Stimulated activated CD8-positive, alpha-beta memory T cell treated with anti-CD3 and anti-CD28 coated beads, Interleukin-2, amount 100 ng/mL, for 1 hour (primary cell): ENCODE measurements at places on chromosomes 3 and 15.

DNA sequence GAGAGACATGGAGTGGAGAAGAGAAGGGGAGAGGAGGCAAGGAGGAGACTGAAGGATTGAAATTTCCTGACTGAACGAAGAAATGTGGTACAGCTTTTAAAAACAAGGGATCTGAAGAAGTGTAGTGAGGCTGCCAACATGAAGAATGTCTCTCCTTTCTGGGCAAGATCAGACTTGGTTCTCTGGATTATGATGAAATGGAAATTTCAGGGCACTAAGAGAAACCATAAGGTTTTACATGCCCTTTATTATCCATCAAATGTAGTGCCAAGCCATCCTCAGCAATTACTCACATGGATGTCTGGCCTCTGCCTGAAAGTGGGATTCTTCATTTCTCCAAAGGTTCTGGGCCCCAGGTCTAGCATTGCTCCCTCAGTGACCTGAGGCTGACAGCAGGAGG is 77.6 kb upstream of the CCDC80 start:
- no peak for DNase-seq

DNA sequence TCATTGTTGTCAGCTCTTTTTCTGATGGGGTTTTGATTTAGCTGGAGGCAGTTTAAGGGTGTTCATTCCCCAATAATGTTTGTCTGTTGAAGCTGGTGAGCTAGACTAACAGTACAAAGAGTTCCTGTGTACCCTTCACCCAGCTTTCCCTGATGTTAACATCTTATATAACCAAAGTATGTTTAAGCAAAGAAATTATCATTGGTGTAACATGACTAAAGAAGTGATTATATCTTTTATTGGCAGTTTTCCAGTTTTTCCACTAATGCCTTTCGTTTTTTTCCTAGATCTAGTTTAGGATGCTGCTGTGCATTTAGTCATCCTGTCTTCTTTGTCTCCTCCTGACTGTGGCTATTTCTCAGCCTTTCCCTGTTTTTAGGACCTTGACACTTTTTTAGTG is 165.6 kb downstream of the LPP start:
- DNase-seq: no peak

DNA sequence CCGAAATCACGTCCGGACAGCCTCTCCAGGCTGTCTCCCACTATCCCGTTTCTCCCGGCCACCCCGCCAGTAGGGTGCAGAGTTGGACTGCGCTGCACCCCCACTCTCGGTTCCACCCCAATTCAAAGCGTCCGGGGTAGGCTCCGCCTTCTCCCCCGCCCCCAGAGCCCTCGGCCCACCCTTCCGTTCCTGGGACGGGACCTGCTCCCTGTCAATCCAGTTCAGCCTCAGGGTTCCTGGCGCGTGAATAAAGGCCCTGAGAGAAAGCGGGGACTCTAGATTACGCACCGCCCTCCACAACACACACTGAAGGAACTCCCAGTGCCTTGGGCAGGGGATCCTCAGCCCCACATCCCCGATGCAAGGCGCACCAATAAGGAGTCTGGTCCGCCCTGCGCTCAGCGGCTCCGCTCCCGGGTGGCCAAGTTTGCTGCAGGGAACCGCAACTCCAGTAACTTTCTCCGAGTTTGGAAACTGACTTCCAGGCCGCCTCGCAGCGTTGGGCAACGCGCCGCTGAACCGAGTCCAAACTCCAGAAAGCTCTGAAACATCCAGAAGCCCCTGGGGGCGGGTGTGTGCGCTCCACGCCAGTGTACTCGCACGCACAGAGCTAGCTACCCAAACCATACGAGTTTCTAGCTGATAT is 1.9 kb downstream of the ADAMTS9 start:
- DNase-seq: no peak

DNA sequence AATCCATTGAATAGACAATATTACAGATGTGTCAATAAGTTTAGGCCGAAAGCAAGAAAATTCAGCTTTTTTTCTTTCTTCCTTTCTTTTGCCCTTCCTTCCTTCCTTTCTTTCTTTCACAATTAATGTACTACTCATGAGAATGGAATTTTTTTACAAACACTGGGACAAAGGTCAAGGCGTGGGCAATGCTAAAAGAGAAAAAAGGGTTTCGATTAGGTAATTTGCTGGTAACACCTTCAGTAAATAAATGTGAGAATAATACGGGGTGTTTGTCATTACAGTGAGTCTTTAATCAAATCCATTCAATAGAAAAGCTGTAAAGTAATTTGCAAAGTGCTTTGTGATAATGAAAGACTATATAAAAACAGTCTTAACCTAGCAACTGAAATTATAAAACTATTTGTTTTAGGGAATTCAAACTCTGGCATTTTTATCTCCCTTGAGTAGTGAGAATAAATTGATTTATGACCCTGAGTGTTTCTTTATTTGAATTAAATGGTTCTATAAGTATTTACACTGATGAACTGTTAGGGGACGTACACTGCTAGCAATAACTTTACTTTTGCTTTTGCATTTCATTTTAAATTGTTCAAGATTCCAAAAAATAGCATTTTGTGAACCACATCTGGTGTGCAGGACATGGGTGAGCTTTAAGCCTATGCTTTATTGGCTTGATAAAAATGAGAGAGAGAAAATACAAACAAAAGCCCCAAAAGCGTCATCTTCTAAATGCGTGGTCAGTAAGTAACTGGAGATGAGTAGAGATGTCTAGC is 104.2 kb upstream of the THRB start:
- no peak for DNase-seq

DNA sequence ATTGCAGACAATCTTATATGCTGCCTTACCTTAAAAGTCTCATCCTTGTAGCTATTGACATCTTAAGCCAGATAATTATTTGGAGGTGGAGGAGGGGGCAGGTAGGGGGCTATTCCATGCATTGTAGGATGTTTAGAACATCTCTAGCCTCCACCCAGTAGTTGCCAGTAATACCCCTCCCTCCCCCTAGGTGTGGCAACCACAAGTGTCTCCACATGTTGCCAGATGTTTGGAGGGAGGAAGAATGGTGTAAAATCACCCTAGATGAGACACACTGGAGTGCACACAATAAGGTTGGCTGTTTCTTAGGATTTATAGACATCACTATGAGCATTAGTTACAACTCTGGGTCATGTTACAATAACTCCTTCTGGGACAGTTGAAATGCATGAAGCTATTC is 27.4 kb downstream of the GORASP1 start:
- no peak for DNase-seq

DNA sequence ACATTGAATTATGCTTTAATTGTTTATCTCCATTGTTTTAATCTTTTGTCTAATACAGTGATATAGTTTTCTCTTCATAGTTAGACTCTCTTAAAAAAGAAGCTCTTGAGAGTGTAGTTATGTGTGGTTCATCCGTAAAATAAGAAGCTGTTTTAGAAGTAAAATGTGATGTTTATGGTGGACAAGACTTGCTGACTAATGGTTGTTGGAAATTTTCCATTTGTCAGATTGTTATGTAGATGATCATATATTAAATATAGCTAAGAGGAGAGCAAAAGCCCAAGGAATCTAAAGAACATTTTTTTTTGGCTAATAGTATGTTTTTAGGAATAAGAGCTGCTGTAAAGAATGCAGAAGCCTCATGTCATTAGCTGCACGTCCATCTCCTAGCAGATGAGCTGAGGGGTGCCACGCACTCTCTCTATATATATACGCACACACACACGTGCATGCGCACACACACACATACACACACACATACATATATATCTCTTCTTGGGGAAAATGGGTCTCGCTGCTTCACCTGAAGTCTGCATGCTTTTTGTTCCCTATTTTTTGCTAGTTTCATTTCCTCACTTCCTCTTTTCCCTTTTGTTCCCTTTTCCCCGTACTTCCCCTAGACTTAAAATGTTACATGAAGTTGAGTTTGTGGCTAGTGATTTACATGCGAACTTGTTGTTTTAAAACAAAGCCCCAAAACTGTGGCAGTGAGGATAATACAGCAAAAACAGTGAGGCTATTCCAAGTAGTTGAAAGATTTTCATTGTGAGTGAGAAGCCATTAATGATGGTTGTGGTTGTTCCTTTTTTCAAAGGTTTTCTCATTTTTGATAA is 107.8 kb downstream of the MBNL1 start:
- no peak for DNase-seq

GRCh38 chr3:29594261-29594660 is 313.4 kb downstream of the RBMS3 start:
- DNase-seq: no peak

DNA sequence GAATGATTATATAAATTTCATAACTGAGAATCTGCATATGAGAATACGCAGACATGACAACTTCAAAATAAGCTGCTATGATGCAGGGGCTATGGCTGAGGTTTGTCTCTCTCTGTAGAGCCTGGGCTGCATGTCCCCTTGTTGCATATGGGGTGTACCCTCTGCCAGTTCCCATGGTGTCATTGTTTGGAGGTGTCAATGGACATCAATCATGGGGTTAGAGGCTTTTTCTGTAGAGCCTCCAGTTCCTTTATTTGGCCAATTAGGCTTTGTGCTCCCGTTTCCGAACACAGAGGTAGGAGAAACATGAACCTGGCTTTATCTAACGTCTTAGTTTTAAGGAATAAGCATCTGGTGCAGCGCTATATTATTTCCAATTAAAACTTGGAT is 77.3 kb upstream of the RARB start:
- DNase-seq: no peak

DNA sequence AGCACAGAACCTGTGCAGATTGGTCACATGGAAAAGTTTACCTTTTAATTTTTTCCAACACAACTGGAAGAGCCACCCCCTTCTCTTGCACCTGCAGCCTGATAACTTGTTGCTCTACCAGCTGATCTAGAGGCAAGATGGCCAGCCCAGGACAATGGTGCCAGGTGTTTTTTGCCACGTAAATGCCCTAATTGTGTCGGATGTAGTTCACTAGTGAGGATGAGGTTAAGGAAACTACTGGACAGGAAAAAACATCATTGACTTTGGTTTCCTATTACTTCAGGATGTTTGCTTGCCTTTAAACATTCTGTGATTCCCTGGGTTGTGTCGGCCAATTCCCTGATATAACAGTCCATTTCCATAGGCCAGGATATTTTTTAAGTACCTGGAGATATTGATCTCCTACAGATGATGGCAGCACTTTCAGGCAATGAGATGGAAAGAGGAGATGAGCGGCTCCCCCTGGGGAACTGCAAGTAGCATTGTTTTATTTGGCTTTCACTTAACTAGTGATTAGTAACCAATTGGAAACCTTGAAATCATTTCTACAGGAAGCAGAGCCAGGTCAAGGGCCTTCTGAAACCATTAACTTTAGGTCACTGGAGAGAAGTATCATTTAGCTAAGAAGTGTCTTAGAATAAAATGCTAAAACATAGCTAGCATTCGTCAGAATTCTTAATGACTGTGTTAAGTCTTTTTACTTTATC is 72.5 kb downstream of the OSBPL10 start:
- DNase-seq: no peak

GRCh38 chr3:188559856-188560255 is 405.9 kb downstream of the LPP start:
- no peak for DNase-seq

DNA sequence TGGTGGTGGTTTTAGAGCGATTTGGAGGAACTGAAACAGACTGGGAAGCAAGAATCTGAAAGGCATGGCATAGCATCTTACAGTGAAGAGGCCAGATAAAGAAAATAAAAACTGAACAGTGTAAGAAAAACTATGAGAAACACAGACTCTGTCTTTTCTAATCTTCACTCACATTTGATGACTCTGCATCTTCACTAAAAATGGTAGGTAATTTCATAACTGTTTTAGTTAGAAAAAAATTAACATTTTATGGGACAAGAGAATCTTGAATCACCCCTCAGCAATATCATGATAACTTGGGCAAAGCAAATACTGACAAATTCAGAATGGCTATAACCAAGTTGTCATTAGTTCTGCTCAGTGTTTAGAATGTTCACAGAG is 812.6 kb downstream of the MCTP2 start:
- no peak for DNase-seq

- no peak for DNase-seq
Measured at GRCh38 chr3:15042936-15043335, 22.2 kb downstream of the MRPS25 start.

GRCh38 chr3:132180337-132180791 is 136.8 kb upstream of the ACP3 start:
- DNase-seq: no peak

DNA sequence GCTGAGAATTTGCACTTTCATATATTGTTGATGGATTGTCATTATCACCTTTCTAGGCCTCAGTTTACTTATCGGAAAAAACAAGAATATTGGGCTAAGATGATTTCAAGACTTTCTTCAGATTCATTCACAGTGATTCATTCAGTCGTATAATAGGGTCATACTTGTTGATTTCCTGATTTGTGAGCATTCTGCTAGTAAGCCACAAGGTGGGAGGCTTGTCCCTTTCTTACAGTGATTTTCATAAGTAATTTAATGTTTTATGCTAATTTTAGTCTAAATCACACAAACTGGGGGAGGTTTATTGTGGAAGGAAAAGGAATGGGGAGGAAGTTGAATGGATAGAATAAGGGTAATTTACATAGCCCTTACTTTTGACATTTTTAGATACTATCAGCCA is 126.8 kb upstream of the GOLGA6L4 start:
- DNase-seq: no peak

DNA sequence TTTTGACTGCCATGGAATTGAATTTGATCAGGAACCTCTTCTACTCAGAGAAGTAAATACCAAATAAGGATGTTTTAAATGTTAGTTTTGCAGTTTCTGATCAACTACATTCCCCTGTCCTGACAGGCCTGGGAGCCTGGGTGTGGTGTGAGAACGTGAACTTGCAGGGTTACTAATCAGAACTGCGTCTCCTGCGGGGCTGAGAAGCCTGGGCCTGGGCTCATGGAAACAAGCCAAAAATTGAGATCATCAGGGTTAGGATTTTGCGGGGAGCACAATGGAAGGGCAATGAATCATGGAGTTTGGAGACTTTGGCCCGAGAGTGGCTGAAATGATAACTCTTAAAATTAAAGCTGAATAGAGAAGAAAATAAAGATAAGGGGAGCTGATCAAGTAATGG is 47.8 kb upstream of the C3orf70 start:
- no peak for DNase-seq

DNA sequence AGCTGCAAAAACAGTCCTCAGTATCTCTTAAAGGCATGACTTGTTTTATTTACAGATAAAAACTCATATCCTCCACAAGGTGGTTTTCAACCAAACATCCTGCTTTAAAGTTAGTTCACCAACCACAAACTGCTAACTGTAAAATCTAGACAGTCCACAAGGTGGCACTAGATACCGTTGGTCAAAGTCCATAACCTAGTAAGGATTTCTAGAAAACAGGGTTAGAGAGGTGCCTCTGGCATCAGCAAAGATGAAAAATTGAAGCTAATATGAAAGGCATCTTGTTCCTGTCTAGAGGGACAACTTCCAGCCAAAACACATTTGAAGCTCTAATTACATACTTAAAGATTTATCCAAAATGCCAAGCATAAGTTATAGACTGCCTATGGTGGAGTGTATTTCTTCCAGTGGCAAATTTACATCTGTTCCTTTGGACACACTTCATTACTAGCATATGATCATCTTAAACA is 56.0 kb downstream of the ZMAT3 start:
- peak; percentile 21 for DNase-seq

- DNase-seq: no peak
Measured at GRCh38 chr3:20236603-20237002, 50.6 kb upstream of the SGO1 start.

GRCh38 chr3:191051037-191051436 is 148.0 kb upstream of the OSTN start:
- no peak for DNase-seq

GRCh38 chr3:51975852-51976549 is 1.1 kb downstream of the ABHD14A start:
- no peak for DNase-seq

GRCh38 chr3:119417771-119418512 is 45.5 kb downstream of the TMEM39A start:
- DNase-seq: no peak
